Amygdala (tissue), 56 donors: ENCODE measurements at places on chromosomes 6 and 20.

DNA sequence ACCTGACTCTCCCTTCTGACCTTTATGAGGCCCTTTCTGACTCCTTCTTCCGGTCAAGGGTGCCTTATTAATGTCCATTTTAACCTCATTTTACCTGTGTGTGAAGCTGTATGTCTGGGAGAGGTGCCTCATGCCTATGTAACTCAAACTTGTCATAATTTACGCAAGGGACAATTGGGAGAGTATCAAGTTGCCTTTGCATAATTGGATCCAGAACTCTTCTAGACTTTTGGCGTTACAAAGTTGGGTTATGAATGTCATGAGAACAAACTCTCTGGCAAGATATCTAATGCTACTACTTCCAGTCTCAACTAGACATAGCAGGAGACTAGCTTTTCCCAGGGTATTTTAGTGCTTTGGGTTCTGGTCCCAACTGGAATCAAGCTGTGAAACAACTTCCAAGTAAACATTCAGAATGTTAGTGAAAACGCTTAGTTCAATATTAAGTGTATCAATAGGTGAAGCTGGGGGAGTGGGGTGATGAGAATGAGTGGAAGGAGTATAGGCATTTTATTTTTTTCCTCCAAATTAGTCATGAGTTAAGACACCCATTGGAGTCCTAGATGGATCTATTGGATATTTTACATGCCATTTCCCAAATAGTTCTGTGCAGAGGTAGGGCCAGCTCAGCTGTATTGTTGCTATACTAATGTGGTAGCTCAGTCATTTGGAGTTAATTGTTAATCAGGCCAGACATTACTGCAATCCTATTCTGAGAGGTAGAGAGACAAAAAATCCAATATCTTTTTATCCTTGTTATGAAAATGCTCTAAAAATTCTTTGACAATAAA lies 159.9 kb downstream of the TFAP2B start:
- no peak for DNase-seq

DNA sequence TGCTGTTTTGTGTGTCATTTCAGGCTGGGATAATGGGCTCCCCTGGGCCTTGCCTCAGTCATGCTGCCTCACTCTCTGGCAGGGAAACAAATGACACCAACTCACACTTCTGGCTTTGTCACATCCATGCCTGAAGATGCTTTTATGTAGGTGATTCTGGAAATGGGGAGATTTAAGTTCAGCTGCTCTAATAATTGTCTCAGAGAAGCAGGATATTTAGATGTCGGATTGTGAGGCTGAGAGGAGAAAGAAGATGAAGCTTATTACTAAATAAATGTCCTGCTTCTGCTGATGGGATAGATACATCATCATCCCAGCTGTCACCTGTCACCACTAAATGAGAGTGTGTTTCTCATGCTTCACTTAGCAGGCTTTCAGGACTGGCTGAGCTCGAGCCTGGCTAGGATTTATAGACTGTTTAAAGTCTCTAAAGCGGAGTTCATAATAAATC lies 480.2 kb upstream of the SPTLC3 start:
- DNase-seq = no peak

DNA sequence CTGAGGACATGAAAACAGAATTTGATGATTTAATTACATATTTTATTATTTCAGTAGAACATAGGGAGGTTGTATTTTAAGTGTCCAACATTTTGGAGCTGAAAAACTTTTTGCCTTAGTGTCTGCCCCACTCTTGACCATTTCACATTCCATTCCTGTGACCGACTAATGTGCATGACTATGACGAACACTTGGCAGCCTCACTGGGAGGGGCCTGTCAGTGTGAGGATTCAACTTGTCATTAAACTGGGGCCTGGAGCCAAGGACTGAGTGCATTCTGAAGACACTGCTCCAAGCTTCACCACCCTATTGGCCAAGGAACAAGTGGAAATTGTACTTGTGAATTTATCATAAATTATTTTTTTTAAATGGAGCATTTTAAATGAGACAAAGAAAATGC lies 661.3 kb downstream of the BCKDHB start:
- DNase-seq = no peak

GRCh38 chr20:45817376-45818194 lies 5.1 kb downstream of the UBE2C start:
- DNase-seq = no peak

- no peak for DNase-seq
These were observed 46.3 kb downstream of the MDFI start for GRCh38 chr6:41684311-41685180.

- DNase-seq = peak; percentile 59
These were observed 143.8 kb downstream of the LPA start for GRCh38 chr6:160520043-160520904.
